ENCODE measurements at places on chromosomes 1 and 21.

DNA sequence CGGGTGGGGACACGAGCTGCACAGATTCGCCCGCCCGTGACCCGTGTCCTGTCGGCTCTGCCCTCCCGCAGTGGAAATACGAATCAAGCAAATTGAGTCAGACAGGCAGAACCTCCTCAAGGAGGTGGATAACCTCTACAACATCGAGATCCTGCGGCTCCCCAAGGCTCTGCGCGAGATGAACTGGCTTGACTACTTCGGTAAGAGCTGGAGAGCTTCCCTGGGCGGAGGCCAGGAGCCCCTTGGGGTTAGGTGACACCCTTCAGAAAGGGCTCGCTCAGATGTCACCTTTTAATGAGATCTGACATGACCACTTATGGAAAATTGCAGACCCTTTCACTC is 489 bp downstream of the CDCA8 start:
- DNase-seq: peak; percentile 11

- DNase-seq: no peak
Measured at GRCh38 chr1:28613175-28613574, 21.1 kb downstream of the RAB42 start.

DNA sequence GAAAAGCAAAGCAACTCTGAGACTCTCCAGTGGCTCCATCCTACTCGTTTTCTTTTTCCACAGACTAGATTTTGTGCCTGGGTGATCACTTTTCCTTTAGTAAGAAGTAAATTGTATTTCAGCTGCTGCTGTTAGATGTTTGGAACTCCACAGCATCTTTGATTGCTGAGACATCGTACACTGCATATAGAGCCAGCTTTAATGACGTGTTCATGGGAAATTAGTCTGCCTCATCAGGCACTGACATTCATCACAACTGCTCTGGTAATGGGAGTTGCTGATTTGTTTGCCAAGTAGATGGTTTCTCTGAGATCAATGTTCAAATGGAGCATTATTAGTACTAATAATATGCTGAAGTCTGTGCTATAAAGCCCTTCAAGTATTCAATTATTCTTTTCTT is 573.8 kb upstream of the NR5A2 start:
- DNase-seq: no peak

GRCh38 chr1:212082765-212083406 is 47.3 kb downstream of the DTL start:
- no peak for DNase-seq

DNA sequence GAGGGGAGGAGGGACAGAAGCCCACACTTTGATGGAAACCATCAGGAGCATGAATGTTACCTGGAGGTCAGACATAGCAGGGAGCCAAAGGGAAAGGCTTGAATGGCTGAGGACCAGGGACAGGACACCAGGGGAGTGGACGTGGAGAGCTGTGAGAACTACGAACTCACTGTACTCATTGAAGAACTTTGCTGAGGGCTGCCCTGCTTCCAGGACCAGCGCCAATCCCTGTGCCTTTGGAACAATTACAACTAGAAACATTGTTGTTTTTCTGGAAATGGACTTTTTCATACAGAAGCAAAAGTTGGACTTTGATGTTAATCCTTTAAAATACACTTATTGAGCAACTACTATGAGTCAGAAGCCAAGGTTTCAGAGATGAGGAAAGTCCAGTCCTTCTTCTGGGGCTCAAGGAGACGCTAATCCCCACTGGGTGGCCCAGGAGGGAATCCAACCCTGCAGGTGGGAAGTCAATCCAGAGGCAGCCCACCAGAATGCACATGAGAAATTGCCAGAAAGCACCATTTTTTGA is 12.9 kb downstream of the TSPAN2 start:
- DNase-seq: no peak

DNA sequence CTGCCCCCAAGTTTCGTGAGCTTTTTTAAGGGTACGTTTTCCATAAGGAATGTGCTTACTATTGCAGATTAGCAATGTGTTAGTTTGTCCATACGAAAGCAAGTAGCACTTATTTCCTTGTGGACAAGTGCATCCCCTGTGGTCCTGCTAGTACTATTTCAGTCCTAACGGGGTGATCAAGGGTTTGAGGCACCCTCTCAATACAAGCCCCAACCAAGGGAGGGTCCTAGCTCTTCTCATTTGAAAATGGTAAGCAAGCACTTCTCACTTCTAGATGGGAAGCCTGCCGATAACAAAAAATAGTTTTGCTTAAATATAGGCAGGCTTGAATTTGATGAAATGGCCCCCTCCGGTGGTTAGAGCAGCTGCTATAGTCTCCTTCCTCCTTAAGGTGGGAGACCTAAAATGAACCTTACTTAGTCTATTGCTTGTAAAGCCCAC is 64.0 kb upstream of the HMCN1 start:
- DNase-seq: peak; percentile 11

DNA sequence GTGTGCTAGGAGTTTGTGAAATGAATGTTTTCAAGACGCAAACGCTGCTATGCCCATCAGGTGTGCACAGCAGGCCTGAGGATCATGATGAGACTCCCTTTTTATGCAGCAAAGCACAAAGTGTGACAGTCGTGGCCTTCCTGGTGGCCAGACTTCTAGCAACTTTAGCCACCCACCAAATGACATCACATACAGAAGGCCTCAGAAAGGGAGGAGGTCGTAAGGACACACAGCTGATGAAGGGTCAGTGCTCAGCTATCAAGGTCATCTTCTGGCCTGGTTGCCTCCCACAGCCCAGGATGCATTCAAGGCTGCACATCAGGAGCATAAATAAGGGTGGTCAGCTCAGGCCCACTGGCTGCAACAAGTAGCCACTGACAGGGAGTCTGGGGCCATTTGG is 36.6 kb downstream of the BMP8A start:
- DNase-seq: no peak

DNA sequence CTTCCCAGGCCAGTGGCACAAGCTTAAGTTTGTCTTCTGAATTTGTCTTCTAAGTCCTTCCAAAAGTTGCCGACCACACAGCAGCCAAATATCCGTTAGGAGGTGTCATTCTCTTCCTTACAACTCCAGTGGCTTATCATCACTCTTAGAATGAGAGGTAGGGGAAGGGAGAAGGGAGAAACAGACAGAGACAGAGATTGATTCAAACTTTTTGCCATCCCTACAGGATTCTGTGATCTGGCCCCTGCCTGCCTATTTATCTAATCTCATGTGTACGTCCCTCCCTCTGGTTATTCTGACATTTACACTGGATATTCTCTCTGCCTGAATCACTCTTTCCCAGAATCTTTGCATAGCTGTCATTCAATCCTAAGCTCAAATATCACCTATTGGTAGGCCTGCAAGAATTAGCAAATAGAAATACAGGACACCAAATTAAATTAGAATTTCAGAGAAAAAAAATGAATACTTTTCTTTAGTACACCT is 488 bp upstream of the GNL2 start:
- no peak for DNase-seq

- no peak for DNase-seq
Measured at GRCh38 chr1:224432672-224433040, 1.9 kb downstream of the WDR26 start.

DNA sequence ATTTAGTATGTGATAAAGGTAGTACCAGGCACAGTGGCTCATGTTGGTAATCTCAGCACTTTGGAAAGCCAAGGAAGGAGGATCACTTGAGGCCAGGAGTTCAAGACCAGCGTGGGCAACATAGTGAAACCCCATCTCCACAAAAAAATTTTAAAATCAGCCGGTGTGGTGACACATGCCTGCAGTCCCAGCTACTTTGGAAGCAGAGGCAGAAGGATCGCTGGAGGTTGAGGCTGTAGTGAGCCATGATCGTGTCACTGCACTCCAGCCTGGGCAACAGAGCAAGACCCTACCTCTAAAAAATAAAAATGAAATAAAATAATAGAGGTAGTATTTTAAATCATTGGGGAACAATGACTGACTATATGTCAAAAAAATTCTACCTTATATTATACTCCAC is 17.2 kb downstream of the SASS6 start:
- no peak for DNase-seq

GRCh38 chr1:236608930-236609726 is 4.8 kb upstream of the HEATR1 start:
- DNase-seq: peak; percentile 65

DNA sequence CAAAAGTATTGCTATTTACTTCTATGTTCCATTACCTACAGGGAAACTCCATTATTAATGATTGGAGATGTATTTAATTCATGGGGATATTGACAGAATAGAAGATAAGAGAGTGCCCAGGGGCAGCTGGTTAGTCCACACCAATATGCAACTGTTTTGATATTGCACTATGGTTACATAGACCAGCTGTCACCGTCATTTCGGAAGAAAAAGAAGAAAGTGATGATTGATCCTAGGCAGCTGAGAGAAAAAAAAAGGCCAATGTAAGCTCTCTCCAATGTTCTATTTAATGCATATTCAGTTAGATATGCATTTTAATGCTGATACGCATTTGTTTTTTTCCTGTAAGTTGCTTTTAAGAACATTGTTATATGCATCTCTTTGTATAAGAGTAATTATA is 1367.2 kb downstream of the KCNT2 start:
- DNase-seq: no peak

- no peak for DNase-seq
Measured at GRCh38 chr1:234405676-234406075, 32.4 kb downstream of the COA6 start.

DNA sequence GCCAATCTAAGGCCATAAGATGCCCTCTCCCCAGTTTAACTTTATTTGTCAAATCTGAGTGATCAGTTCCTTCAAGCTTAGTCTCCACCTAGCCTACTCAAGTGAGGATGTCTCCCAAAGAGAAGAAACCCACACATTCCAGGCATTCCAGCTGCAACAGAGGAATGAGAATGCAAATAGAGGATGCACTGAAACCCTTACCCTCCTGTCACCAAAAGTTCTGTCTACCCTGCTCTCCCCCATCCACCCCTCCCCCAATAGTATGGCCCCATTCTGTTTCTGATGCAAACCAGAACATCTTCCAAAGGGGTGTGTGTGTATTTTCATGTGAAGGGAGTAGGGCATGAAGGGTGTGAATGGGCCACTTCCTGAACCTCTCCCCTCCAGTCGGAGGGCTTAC is 3.0 kb downstream of the DUSP23 start:
- no peak for DNase-seq

- DNase-seq: peak; percentile 11
Measured at GRCh38 chr1:209645574-209646452, 6.4 kb downstream of the LAMB3 start.

DNA sequence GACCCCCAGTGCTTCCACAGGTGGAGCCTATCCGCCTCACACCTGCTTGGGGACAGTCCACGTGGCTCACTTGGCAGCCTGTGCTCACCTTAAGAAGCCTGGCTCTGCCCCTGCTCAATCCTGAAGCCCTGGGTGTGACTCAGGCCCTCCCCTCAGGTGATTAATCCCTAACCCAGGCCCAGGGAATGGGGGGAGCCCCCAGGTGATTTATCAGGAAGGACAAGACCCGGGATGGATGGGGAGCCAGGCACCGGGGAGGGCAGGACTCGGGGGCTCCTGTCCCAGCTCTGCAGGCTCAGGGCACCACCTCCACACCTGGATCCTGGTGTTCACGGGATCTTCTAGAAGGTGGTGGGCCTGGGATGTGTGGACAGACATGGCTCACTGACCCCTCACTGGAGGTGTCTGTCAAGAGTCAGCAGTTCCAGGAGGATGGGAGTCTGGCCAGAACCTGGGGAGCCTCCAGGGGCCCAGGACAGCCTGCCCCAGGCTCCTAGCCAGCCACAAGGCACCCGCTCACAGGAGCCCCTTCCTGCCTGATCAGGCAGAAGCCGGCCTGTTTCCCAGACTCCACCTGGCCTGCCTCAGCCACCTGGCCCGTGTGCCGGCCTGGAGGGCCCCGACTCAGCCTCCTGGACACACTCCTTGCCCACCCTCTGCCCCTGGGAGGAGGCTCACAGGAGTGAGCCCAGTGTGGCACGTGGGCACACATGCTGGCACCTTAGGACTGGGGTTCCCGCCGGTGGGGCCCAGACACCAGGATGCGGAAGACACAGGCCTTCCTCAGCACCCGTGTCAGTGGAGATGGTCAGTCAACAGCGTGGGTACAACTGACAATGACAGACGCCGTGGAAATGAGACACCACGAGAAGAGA is 38.6 kb upstream of the COL6A1 start:
- no peak for DNase-seq

DNA sequence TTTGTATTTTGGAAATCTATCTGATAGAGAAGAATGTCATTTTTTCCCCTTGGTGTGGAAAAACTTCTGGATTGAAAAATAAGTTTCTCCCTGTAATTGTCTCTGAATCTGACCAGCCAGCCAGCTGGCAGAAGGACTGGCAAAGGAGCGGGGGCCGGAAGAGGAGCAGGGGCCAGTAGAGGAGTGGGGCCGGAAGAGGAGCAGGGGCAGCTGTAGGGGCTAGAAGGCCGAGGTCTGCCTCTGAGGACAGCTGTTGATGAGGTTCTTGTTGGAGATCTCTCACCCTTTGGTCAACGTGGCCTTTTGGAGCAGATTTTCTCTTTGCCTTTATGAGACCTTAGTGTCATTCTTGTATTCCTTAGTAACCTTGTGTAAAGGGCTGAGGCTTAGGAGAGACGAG is 121.8 kb downstream of the GALNT2 start:
- DNase-seq: peak; percentile 71

All from NCI-H146 (cell line).